ENCODE measurements at places on chromosomes 12 and 14.

DNA sequence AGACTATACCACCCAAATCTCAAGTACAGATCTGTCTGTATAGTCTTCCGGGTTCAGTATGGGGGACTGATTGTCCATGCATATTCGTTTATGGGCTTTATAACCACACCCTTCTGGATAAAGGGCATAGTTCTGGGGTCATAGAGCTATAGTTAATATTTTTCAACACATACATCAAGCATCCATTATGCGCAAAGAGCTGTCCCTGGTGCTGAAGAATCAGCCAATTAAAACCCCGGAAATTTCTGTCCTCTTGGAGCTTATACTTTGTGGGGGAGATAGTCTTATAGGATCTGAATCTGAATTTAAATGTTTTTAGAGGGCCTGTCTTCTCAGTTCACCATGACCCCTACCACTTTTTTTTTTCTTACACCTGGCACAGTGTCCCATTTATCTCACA, 256.7 kb downstream of the SUDS3 start:
- no peak for DNase-seq

- no peak for DNase-seq
Measured at GRCh38 chr14:50357124-50357523, 39.6 kb downstream of the CDKL1 start.

DNA sequence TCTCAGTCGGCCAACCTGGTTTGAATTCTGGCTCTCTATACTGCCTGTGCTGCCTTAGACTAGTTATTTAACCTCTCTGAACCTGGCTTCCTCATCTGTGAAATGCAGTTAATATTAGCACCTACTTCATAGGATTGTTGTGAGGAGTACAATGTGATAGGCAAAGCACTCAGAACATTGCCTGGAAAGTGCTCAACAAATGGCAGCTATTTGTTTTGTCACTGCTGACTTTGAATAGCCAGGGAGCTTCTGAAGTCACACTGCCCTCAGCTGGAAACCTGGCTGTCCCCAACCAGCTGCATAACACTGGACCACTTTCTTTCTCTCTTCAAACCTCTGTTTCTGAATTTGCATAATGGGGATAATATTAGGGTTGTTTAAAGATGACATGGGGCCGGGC, 9.6 kb downstream of the TMEM30B start:
- DNase-seq = no peak

GRCh38 chr14:54597795-54598443, 31.0 kb downstream of the SAMD4A start:
- DNase-seq = no peak

DNA sequence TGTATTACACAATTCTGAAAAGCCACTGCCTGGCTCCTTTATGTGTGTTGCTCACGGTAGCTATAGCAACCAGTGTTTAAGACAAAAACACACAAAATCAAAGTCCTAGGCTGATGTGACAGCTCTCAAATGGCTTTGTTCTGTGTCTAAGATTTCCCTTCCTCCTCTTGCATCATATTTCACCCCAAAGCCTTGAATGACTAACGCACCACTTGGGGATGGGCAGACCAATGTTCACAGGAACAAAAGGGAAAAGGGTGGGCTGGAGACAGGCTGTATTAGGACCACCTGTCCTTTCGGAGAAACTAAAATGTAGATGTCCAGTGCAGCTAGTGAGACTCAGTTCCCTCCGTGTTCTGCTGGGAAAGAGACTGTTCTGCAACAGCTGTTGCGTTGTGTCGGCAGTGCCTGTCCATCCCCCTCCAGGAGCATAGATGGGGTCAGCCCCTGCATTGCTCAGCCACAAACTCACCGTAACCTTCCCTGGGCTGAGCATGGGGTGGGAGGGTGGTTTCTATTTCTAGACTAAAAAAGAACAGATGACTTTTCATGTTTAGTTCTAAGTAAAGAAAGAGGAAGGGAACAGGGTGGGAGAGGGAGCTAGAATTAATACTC, 26.8 kb upstream of the DAAM1 start:
- DNase-seq = no peak

- no peak for DNase-seq
Measured at GRCh38 chr14:25800841-25801240, 750.9 kb upstream of the STXBP6 start.

DNA sequence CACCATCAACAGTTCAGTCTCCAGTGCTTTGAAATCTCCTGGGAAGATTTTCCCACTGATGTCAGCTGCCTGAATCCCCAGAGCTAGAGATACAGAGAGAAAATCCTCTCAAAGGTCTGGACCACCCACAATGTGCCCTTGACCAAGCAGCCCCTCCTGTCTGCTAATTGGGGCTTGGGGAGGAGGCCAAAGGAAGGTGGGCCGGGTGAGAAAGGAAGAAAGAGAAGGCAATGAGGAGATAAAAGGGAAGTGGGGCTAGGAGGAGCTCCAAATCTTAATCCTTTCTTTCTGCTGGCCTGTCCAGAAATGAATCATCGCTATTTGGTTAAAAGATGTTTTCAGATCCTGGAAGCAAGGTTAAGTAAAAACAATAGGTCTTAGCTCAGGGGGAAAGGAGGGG, 322.9 kb downstream of the BCL11B start:
- DNase-seq = no peak

DNA sequence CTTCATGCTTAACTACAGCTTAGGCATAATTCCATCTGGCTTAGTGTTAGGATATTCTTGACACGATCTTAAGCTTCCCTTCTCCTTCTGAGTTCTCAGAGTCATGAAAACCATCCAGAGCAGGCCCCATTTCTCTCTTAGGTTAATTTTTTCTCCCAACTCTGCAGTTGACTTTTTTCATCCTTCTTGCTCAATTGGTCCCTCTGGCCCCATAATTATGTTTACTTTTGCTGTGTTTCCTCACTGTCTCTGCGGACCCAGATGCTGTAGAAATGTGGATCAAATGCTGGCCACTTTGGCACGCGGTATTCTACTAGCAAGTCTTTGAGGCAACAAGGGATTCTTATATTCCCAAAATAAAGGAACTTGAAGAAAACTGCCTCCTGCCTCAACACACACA, 9.5 kb downstream of the TMEM132C start:
- DNase-seq = no peak

- no peak for DNase-seq
Measured at GRCh38 chr12:40202095-40203059, 22.4 kb upstream of the LRRK2 start.

DNA sequence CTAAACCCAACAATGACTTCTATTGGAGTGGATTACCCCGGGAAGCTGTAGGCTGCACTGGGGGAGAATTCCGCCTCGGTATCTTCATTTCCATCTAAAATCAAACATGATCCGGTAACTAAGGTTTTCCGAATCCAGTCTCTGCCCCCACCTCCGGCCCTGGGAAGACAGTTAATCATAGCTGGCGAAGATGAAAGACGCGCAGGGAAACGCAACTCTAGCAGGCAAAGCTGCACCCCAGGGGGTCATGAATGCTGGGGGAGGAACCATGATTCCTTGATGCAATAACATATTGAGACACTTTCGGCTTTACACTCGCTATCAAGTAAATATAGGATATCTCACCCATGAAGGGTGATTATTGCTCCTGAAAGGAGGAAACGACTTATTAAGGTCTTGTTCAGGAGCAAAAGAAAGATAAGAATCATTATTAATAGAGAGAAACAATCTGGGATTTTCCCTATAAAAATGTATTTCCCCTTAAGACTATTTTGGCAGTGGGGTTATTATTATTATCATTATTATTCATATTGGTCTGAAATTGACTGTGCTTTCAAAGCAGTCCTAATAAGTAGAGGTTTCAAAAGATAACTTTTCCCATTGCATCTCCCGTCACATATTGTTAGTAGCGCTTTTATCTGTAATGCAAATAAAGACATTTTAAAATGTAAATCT, 614.9 kb downstream of the VRK1 start:
- no peak for DNase-seq

GRCh38 chr12:69509308-69509736, 39.1 kb downstream of the FRS2 start:
- DNase-seq = no peak

GRCh38 chr12:24754690-24755638, 193.9 kb downstream of the BCAT1 start:
- DNase-seq = no peak

DNA sequence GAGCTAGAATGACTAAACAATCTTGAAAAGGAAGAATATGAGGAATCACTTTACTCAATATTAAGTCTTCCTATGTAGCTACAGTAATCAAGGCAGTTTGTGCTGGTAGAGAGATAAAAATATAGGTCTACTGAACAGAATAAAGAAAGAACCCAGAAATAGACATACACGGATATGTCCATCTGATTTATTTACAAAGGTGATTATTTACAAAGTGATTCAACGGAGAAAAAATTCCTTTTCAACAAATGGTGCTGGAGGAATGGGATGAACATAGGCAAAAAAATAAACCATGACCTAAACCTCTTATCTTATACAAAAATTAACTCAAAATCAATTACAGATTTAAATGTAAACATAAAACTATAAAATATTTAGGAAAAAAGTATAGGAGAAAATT, 36.6 kb downstream of the TAOK3 start:
- no peak for DNase-seq

- DNase-seq = no peak
Measured at GRCh38 chr12:4991373-4991772, 52.3 kb upstream of the KCNA5 start.

DNA sequence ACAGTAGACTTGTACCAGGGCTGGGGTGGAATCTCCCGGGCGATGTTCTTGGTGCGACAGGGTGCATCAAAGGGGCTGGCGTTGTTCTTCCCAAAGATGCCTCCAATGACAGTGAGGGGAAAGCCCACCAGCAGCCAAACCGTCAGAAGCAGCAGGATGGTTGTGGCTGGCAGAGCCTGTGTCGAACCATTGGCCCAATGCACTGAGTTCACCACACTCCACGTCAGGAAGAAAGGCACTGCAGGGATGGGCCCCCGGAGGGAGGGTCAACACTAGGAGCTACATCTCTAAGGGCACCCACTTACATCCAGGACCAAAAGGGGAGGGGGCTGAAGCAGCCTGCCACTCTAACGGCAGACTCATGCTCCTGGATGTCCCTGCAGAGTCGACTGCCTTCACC, 1.8 kb upstream of the IPO4 start:
- DNase-seq = no peak

- DNase-seq = no peak
Measured at GRCh38 chr12:47837190-47838171, 17.8 kb upstream of the HDAC7 start.

GRCh38 chr12:19450362-19450761, 11.1 kb downstream of the AEBP2 start:
- DNase-seq = no peak

DNA sequence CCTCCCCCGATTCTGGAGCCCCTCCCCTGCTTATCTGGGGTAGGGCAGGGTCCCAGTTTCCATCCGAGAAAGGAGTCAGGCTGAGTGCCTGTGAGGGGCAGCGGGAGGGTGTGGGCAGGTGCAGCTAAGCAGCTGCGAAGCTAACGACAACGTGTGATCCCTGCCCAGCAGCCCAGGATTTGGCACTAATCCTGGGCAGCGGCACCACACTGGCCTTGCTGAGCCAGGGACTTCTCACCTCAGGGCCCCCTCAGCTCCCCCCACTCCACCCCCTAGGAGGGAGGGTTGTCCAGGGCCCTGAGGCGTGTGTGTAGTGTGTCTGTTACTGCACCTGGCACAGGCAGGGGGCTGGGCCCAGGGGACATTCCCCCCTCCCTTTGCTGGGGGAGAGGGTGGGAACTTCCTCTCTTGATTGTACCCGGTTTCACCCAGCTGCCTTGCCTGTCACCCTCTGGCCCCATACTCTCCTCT, 1.8 kb downstream of the SMIM41 start:
- DNase-seq = no peak

DNA sequence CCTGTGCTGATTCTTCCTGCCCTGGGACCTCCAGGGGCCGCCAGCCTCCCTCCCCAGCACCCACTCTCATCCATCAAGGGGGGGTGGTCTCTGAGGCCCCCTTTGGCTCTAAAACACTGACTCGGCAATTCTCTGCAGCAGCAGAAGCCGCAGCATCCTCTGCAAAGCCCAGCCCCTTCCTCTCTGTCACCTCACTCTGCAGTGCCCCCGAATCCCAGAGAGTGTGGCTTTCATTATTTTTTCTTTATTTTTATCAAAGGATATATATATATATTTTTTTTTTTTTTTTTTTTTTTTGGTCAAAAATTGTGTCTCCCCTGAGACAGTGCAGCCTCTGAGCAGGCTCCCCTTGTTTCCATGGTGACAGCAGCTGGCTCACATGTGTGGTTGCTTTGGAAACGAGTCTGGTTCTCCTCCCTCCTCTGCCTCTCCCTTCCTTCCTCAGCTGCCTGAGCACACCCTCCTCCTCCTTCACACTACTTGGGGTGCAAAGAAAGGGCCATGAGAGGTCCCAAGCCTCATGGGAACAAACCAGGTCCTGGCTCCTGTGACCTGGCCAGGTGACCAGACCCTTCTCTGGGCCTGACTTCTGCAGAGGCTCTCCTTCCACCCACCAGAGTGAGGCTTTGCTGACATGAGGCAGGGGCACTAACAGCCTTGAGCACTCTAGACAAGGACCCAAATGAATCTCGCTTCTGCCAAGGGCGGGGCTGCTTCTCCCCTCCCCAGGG, 100.5 kb downstream of the LRRC74A start:
- no peak for DNase-seq
